ENCODE measurements at places on chromosomes 12 and 14.

DNA sequence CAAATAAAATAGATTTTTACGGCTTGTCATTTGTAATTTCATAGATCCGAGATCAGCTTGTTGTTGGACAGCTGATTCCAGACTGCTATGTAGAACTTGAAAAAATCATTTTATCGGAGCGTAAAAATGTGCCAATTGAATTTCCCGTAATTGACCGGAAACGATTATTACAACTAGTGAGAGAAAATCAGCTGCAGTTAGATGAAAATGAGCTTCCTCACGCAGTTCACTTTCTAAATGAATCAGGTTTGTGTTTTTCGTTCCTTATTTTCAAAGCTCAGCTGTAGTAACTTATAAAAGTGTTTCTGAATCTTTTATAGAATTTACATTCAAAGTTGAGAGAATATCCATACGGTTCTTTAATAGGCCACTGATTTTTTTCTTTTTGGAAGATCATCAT lies 89.1 kb downstream of the LRRK2 start:
- no peak for DNase-seq

DNA sequence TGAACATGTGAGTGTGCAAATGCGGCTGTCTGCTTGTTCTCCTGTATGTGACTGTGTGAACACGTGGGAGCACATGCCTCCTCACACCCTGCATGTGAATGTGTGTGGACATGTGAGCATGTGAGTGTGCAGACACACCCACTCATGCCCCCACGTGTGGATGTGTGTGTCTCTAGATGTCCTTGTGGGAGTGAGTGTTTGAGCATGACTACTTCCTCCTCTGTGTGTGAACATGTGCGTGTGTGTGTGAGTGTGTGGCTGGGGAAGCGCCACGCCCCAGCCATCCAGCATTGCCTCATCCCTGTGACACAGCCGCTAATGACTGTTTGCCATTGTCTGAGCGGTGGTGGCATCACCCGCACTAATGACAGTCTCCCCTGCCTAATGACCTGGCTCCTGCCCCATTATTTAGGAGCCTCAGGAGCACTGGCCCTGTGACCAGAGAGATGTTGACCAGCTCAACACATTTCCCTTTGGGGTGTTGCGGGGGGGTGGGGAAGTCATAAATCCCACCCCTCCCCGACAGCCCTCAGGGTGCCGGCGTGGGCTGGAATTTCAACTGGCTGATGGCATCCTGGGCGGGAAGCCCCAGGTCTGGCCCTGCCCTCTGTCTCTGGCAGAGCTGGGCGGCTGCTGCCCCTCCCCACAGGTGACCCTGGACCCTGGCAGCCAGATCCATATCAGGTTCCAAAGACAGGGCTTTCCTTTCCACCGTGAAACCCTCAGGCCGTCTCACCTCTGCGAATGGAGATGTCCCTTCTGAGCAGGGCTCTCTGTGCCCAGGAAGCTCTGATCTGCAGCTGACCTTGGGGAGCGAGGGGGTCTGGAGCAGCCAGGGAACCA lies 11.5 kb upstream of the KRT80 start:
- DNase-seq, result peak; percentile 96

- peak; percentile 67 for DNase-seq
Observed at GRCh38 chr12:109680264-109681005, 33.2 kb upstream of the FAM222A start.

DNA sequence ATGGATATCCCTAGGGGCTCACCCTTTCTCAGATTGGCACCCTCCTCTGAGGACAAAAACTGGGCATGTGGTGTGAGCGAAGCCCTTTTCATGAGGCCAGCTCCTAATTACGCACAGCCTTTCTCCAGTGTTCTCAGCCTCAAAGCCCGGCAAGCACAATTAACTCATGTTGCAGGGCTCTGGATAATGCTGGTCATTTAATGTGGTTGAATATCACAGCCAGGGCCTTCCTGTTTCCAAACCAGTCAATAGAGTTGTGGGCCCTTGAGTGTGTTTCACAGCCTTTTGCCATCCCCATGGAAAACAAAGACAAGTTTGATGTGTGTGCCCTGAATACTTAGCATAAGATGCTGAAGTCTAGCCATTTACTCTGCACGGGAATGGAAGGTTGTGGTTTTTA lies 114.2 kb upstream of the ARHGAP5 start:
- no peak for DNase-seq

GRCh38 chr12:121668750-121669520 lies 519 bp downstream of the MORN3 start:
- DNase-seq, result no peak

DNA sequence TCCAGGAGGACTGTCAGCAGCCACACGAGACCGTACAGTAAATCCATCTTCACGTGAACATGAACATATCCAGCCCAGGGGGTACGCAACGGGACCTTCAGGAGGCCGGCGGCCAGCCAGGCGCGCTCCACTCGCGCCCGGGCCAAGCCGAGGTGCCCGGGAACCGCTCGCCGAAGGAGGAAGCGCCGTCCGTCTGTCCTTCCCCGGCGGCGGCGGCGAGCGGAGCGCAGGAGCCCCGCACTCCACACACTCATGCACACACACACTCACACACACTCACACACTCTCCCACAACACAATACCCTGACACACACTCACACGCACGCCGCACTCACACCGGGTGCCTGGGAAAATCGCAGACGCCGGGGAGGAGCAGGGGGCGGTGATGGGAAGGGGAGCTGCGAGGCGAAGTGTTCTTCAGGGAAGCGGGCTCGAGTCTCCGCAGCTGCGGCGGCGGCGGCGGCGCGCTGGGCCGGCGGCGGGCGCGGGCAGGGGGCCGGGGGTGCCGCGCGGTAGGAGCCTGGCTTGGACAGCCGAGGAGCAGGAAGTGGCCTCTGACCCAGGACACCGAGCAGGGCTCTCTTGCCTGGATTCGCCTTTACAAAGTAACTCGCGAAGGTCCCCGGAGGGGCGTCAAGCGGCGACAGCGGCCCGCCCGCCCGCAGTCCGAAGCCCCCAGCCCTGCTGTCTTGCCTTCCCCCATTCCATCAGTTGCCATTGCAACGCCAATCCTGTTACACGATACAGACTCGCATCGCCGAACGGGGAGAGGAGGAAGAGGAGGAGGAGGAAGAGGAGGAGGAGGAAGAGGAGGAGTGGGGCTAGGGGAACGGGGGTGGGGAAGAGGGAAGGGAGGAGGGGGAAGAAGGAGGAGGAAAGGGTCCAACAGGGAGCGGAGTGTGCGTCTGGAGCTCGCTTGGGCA lies 601 bp downstream of the MDGA2 start:
- DNase-seq, result no peak

GRCh38 chr14:95442016-95442632 lies 74.3 kb downstream of the SYNE3 start:
- DNase-seq, result no peak

- no peak for DNase-seq
Observed at GRCh38 chr14:95480109-95480886, 36.2 kb downstream of the SYNE3 start.

GRCh38 chr14:67852926-67853604 lies 33.5 kb downstream of the RAD51B start:
- DNase-seq, result peak; percentile 69

DNA sequence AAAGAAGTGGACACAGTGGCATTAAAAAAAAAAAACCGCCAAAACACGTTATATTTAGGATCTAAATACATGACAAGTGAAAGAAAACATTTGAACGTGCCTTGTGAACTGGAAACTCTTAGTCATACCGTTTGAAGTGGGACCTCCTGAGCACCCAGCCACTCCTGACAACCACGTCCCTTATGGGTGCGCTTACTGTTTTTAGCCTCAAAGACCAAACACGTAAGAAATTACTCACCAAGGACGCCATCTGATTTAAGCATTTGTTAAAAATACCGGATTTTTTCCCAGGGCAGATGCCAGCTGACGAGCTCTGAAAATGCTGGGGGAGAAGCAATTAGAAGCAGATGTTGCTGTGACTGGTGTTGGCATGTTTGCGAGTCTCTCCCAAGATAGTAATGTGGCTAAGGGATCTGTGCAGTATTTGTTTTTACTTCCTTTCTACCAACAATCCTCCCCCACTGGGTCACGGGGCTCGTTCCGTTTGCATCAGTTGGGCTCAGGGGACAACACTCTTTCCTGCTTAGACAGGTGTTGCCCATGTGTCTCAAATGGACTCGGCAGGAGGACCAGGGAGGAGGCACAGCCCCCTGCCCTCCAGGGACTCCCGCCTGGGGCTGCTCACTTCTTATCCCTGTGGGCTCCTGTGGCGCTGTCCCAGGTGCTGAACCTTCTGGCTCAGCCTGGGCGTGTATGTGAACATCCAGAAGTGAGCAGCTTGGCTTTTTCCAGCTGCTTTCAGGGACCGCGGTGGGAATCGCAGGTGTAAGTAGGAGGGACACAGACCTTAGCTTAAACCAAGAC lies 101.0 kb downstream of the BEGAIN start:
- peak; percentile 40 for DNase-seq

- DNase-seq, result peak; percentile 46
Observed at GRCh38 chr12:53223389-53224060, 8.5 kb downstream of the RARG start.

GRCh38 chr12:127383281-127383680 lies 883.7 kb upstream of the TMEM132C start:
- DNase-seq, result no peak

- DNase-seq, result no peak
Observed at GRCh38 chr14:54083549-54084239, 127.1 kb upstream of the BMP4 start.

- DNase-seq, result no peak
Observed at GRCh38 chr14:33120341-33120740, 181.7 kb downstream of the NPAS3 start.

DNA sequence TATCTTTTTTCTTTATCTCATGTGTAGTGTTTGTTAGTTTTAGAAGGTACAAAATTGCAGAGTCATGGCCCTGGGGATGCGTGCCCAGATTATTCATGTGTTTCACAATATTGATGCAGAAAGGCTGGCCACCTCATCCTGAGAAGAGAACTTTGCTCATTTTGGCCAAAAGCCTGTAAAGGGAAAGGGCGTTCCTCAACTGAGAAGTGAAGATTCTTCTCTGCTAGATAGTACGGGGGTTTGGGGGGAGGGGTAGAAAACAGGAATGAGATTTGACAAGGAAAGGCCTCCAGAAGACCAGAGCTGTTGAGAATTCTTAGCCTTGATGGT lies 1.7 kb downstream of the MGST1 start:
- DNase-seq, result peak; percentile 87

DNA sequence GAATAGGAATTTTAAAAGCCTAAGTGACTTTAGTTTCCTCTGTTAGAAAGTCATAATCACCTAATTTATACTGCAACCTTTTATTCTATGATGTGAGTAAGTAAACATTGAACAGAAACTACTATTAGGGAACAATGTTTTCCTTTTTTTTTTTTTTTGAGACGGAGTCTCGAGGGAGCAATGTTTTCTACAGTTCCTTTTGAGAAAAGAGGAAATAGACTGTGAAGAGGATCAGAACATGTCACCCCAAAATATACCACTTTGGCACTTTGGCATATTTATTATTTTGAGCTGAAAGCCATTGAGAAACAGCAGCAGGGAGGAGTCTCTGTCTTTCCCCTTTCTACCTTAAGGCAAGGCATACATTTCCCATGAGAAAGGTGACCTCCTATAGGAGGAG lies 162.7 kb upstream of the CNOT2 start:
- peak; percentile 79 for DNase-seq

DNA sequence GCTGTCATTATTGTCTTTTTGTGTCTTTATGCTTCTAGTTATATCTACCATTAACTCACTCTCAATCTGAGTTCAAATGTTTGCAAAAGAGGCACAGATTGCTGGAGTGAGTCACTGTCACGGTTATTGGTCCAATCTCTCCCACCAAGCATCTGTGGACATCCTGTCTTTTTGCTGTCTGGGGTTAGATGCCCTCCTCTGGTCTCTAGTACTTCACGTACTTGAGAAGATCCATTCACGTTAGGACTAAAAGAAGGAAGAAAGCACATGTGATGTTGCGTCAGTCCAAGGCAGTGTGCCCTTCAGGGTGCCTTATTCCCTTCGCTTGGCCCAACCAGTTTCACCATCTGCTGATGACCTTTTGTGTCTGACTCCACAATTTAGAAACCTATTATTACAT lies 72.3 kb upstream of the STXBP6 start:
- peak; percentile 32 for DNase-seq

DNA sequence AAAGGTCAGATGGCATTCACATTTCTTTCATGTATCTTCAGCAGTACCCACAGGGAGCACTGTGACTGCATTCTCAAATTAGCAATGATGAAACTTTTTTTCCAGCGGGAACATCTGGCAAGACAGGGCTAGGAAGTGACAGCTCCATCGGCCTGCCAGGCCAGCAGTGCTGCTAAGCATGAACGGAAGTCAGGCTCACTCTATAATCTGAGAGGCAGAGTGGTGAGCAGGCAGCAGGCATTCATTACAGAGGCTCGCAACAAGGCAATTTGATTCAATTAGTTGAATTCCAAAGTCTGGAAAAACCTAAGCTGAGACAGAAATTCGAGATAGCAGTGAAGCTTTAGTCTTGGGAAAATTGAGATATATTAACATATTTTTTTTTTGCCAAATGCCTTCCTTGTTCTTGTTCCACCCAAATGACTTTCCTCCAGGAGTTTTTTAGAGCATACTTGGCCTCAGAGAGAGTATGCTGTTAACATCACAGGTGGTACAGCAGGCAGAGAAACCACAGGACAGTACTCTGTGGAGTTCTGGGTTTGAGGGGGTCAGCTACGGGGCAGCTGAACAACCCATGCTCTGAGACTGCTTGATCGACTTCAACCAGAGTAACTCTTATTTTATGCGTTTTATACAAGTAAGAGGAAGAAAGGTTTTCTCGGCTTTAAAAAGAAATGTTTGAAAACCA lies 414.9 kb downstream of the APAF1 start:
- no peak for DNase-seq

DNA sequence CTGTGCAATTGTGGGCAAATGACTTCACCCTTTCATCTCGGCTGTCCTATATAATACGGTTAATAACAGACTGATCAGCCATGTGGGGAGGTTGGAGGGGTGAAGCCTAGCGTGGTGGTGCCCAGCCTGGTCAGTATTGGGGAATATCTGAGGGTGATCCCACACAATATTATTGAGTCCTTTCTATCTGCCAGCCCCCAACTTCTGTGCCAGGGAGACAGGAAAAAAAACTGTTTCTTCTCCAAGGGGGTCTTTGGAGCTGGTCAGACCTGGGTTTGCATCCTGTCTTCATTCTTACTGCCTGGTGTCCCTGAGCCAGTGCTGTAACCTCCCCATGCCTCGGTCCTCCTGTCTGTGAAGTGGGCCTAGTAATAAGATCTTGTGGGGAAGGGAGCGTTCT lies 6.5 kb downstream of the CYP46A1 start:
- DNase-seq, result no peak

GRCh38 chr14:52402812-52403526 lies 88.9 kb downstream of the PTGER2 start:
- DNase-seq, result peak; percentile 74

GRCh38 chr12:70359458-70360197 lies 6.5 kb upstream of the KCNMB4 start:
- DNase-seq, result no peak

GRCh38 chr12:50061171-50061570 lies 3.8 kb downstream of the ASIC1 start:
- DNase-seq, result peak; percentile 87

- no peak for DNase-seq
Observed at GRCh38 chr12:2142068-2142467, 89.3 kb downstream of the CACNA1C start.

Measured in inflammatory macrophage (primary cell).